Mucosa of descending colon (tissue), 3 donors: ENCODE measurements at places on chromosomes 13 and 19. TPM values are rescaled to one million over a fixed set of nuclear protein-coding genes. Genes with fewer than 3 reads are reported as not detected.

GRCh38 chr19:16867211-16867610 is 21.6 kb upstream of the F2RL3 start:
- DNase-seq, result no peak

DNA sequence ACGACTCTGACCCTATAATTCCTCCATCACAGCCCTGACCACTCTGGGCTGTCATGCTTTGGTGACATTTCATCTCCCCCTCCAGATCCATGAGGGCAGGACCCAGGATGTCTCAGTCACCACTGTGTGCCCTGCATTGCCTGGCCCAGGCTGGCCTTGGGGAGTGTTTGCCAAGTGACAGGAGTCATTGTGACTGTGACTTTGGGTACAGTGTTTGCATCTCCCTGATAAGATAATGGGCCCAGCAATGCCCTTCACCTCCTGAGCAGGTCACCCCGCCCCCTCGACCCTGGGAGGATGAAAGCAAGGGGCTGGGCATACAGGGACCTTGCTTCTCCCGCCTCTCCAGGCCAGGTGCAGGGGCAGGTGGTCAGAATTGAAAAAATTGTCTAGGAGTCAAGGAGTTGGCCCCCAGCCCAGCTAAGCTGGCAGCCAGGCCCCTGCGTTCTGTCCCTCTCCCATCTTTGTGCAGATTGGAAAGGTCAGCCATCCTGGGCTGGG is 5.9 kb upstream of the ATP4A start:
- DNase-seq, result no peak

DNA sequence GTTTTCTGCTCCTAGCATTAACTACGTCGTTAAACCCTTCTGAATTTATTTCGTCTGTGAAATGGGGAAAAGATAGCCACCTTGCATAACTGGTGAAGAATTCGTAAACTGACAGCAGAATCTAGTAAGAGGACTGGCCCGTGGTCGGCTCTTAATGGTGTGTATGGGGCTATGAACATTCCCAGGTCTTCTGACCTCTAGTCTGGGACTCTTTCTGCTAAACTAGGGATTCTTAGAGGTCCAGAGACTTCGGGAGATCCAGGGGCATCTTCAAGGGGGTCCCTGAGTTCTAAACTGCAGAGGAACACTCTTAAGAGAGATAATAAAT is 231.1 kb upstream of the SERP2 start:
- peak; percentile 44 for DNase-seq

DNA sequence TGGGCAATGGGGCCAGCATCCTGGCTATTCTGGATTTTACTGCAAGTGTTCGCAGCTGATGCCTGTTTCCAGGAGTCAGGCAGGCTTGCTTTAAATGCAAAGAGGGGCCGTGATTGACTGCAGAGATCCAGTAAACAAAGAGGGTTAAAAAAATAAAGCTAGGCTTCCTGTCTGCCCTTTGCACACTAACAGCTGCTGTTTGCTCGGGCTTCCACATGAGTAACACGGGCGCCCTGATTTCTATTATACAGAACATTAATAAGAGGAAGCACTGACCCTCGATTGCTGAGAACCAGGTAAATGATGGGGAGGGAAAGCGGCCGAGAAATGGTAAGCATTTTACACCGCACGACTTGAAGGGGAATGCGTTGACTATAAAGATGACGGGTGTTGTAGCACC is 254.2 kb upstream of the ZNF507 start:
- DNase-seq, result no peak

- peak; percentile 37 for DNase-seq
Measured at GRCh38 chr19:32881766-32882165, 12.2 kb upstream of the SLC7A9 start.

DNA sequence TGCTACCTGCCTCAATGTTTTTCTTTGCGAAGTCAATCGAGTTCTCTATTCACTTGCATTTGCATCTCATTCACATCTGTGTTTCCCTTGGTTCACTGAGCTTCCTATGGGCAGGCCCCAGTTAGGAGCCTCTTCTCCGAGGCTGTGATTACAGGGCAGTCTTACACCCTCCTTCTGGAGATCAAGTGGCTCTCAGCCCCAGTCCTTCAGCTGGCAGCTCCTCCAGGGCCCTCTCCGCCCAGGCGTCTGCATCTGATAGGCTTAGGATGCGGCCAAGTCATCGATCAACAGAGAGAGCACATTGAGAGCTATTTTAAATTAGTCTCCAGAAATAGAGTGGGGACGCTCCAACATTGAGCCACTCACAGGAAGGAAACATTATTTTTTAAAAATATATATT is 44.2 kb downstream of the MBNL2 start:
- DNase-seq, result no peak

- no peak for DNase-seq
Measured at GRCh38 chr13:99389520-99390304, 82.5 kb upstream of the GPR183 start.

GRCh38 chr13:23843436-23843835 is 45.8 kb downstream of the MIPEP start:
- DNase-seq, result no peak

DNA sequence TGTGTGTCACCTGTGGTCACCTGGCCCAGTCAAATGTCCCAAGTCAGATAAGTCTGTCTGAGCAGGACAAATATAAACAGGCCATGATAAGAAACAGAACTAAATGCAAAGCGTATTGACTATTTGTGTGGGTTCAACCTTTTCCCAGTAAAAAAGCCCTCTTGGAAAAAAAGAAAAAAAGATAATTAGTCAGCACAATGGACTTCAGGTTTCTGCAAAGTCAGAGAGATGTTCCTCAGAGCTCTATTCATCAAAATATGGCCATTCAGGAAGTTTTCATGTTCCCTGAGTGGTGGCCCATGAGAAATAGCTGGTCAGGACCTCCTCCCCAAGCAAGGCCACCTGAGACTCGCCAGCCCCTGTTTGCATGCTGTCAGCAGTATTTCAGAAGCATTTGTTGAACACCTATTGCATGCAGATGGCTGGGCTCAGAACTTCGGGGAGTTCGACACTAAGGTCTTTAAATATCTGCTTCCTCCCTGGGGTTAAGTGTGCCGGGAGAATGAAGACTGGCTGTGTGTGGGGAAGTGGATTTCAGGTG is 2.7 kb downstream of the FFAR3 start:
- no peak for DNase-seq

DNA sequence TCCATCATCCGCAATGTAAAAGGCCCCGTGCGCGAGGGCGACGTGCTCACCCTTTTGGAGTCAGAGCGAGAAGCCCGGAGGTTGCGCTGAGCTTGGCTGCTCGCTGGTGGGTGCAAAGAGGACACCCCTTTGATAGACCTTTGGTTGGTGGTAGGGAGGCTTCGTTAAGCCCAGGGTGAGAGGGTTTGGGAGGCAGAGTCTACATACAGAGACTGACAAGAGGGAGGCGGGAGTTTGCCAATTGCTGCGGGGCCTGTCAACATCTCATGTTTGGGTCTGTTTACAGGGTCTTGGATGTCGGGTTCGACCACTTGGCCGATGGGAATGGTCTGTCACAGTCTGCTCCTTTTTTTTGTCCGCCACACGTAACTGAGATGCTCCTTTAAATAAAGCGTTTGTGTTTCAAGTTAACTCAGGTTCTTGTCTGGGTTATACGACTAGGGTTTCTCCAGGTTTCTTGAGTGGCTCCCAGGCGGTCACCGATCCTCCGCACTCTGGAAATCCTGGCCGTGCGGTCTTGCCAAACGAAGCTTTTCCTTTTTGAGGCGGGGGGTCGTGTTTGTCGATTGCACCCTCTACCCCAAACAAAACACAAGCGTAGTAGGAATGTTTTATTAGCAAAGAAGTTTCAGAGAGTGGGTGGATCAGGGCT is 816 bp downstream of the RPS28 start:
- DNase-seq, result no peak

GRCh38 chr13:72637561-72637960 is 89.9 kb downstream of the MZT1 start:
- DNase-seq, result no peak

DNA sequence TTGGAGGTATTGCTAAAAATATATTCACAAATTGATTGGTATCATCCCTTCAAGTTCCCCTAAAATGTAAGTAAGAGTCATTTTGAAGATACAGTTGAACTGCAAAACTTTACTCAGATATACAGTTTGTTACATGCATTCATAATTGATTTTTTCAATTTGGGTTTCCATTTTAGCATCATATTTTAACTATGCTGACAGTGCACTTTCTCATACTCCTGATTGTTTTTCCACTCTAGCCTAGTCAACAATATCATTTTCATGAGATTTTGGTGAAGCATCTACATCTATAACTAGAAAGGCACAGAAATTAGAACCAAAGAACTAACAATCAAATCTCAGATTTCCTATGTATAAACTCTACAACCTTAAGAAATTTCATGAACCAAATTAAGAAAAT is 2850.4 kb upstream of the PCDH20 start:
- DNase-seq, result no peak

- DNase-seq, result no peak
Measured at GRCh38 chr13:104404325-104404724, 1338.1 kb upstream of the SLC10A2 start.

DNA sequence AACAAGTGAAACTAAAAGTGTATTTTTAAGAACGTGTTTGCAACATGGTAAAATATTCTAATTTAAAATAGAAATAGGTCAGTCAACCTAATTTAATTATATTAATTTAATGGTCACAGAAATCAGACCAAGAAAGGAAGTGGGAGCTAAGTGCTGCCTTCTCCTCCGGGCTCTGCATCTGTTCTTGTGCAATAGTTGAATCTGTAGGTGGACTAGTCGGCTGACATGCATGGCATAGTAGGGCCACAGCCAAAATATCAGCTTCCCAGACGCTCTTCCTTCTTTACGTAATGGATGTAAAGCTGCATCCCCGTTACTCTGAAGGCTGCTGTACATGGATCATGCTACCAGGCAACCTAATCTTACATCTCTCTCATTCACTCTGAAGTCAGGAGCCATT is 47.3 kb downstream of the COL4A1 start:
- DNase-seq, result no peak

- DNase-seq, result no peak
Measured at GRCh38 chr13:61179741-61180140, 235.9 kb downstream of the PCDH20 start.

DNA sequence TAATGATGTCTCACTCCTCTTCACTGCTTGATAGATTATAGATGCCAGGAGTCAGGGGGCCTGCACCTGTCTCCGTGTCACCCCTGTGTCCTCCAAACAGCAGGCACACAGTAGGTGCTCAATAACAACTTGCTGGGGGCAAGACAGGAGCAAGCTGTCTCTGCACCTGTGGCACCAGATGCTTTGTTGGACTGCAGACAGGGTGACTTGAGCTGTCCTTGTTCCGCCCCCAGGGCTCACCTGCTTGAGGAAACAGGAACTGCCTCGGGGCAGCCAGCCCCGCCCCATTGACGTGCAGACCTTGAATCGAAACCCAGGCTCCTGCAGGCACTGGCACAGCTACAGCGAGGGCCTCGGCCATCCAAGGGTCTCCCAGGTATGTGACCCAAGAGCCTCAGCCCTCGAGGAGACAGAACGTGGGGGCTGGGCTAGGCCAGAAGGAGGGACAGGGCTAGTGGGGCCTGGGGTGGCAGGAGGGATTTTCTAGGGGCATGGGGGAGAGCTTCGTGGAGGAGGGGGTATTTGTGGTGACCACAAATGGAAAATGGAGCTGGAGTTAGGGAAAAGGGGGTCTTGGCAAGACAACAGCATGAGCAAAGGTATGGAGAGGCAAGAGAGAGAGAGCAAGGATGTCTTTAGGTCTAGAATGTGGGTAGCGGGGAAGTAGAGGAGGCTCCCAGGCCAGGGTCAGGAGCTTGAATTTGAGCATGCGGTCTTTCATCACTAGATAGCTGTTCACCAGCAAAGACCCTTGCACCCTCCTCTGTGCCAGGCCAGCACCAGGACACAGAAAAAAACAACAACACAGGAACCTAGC is at the start of gene HSH2D:
Gene HSH2D (plus strand): TSS at position 287 of the 817 bp plus-strand sequence. CDS start 5,066 bp downstream, outside the sequence.
- peak; percentile 92 for DNase-seq

- DNase-seq, result no peak
Measured at GRCh38 chr19:31534786-31535657, 185.8 kb upstream of the TSHZ3 start.

Gene ZNF497
- total RNA-seq, result 1.2 TPM

Gene ZNF580
- total RNA-seq, result 46.0 TPM

Gene LAIR1
- 5.4 TPM for total RNA-seq

Gene ARRDC5
- total RNA-seq, result 0.22 TPM

Gene ZNF546
- total RNA-seq, result 2.9 TPM

Gene ZSCAN22
- 2.4 TPM for total RNA-seq

Gene PLIN4
- total RNA-seq, result 2.8 TPM

Gene CGB1
- not detected for total RNA-seq

Gene HS6ST3
- 0.89 TPM for total RNA-seq

Gene CEACAM6
- total RNA-seq, result 249 TPM

Gene DAND5
- 0.34 TPM for total RNA-seq
